ENCODE measurements at places on chromosomes 5 and 9.

DNA sequence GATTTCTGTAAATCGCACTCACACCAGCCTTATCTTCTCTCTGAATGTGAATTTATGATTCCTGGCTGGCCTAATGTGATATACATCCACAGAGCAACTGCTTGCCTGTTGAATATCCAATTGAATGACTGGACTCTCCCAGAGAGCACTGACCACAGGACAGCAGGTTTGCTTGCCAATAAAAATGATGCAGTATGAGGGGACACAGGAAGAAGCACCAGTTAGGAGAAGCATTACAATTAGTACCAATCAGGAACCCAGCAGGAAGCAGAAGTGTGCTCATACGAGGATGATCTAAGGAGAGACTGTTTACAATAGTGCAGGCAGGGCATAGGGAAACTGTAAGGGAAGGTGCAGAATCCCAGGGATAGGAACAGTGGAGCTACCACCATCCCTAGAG, 127.2 kb upstream of the ZNF366 start:
- DNase-seq, result peak; percentile 27

DNA sequence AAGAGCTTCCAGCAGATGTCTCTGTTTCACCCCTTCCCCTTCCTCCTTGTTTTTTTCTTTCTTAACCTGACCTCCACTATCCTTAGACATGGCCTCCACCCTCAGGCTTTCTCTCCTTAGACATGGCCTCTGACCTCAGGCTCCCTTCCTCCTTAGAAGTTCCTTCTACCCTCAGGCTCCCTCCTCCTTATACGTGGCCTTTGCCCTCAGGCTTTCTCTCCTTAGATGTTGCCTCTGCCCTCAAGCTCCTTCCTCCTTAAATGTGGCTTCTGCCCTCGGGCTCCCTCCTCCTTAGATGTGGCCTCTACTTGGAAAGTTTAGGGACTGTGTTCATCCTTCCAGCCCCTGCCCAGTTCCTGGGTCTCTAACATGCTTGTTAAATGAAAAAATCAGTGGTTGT, 180.4 kb upstream of the S1PR3 start:
- no peak for DNase-seq

GRCh38 chr5:175377816-175378215, 66.2 kb downstream of the DRD1 start:
- DNase-seq, result no peak

DNA sequence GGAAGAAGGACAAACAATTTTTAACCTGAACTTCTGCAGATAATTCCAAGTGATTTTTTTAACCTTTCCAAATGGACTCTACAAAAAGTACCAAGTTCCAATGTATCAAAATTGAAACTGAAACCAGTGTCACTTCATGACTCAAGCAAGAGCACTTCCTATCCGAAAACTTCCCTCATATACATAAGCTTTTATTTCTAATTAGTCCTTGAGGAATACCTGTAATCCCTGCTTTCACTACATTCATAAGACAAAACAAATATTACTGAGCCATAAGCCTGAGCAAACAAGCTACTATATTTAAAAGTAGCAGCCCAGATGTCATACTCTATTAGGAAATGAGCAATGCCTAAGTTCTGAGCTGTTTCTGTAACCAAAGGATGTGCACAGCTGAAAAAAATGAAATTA, 224.4 kb downstream of the EBF1 start:
- peak; percentile 56 for DNase-seq

DNA sequence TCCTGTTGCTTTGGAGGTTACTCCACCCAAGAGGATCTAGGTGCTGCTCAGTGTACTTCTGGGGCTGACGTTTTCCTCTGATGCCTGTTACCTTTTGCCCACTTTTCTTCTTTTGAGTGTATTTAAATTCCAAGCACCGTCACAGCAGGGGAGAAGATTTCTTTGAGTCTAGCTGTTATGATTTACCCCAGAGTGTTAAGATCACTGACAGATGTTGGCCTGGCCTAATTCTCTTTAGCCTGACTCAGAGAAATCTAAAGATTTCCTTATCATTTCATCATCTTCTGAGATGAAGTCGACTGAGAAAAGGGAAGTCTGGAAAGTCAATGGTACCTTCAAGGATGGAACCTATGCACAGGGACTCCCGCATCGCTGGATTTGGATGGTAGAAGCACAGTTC, 191.5 kb downstream of the FBXL7 start:
- peak; percentile 89 for DNase-seq

GRCh38 chr9:134342746-134343115, 16.5 kb downstream of the RXRA start:
- no peak for DNase-seq

DNA sequence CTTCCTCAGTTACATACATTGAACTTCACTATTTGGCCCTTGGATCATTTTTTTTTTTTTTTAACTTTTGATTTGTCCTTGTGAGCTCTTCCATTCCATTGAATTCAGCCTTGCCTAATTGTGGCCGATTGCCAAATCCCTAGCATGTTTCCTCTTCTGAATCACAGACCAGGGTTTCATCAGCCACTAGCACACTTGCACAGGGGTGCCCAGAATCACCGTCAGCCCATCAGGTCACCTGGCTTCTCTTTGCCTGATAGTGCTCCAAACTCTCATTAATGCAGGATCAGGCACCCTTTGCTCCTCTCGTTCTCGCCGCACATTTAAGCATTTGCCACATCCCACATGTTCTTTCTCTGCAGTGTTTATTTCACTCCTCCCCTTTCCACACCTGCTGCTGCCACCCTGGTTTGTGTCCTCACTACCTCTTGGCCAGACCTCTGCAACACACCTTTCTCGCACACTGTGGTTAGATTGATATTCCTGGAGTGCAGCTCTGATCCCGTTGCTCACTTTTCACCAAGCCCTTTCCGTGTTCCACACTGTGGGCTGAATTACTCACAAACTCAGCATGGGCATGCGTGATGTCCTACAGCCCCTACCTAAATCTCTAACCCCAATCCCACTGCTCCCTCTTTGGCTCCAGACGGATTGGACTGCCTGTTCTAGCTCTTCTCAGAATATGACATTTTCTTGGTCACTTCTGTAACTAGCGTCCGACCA, 9.8 kb downstream of the PIK3R1 start:
- DNase-seq, result peak; percentile 94

DNA sequence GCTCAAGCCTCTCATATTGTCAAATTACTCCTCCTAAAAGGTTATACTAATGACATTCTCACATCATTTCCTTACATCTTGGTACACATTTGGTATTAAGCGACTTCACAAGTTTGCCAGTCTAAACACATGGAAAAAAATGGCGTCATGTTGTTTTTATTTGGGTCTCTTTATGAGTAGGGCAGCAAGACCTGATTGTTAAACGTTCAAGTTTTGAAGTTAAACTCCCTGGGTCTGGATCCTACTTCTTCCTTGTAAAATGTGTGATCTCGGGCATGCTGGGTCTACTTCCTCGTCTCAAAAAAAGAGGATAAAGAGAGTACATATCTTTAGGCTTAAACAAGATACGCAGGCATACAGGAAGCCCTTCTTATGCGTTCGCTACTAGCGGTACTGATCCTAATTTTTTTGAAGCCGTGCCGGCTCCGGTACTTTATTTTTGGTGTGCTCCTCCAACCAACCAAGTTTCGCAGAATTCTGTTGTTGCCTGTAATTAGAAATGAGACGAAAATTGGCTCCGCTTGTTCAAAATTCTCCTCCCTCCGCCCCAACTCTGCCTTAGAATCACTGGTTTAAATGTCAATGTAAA, 596 bp upstream of the CDC37L1 start:
- peak; percentile 18 for DNase-seq

DNA sequence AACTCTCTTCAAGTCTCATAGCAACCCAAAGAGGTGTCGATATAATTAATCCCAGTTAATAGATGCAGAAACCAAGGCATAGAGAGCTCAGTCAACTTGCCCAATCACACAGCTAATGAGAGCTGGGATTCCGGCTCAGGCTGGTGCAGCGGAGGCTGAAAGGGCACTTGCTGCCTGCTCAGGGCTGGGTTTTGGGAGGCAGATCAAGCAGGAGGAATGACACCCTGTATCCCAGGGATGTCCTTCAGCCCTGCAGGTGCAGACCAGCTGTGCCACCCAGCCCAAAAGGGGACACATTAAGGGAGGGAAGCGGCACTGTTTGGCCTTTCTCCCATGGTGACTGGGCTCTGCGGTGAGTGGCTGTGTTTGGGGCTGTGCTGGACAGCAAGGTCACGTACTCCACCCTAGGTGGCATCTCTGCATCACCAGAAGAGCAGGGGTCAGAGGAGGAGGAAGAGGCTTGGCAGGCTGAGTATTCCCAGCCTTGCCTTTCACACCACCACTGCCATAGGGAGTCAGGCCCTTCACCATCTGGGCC, 124.1 kb downstream of the MVB12B start:
- DNase-seq, result no peak

- no peak for DNase-seq
Observed at GRCh38 chr9:98808411-98808815, 943 bp downstream of the GALNT12 start.

DNA sequence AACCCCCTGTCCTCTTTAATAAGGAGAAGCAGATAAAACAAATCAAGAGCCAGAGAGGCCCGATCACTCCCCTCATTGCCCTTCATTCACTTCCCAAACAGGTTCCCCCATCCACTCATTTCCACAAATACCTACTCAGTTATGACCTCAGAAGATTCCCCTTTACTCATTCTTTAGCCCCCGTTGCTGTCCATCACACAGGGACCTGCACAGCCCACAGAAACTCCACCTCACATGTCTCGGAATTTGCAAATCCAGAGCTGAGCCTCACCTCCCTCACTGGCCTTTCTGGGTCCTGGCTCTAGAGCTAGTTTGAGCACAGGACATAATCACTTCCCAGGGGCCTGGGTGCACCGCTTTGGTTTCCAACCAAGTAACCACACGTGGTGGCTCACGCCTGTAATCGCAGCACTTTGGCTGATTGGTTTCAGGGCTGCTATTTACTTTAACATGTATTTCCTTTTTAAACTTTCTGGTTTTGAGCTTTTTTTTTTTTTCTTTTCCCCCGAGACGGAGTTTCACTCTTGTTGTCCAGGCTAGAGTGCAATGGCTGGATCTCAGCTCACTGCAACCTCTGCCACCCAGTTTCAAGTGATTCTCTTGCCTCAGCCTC, 17.8 kb downstream of the ATP6V0E1 start:
- no peak for DNase-seq

GRCh38 chr5:141945511-141946051, 12.4 kb downstream of the PCDH12 start:
- no peak for DNase-seq

- peak; percentile 31 for DNase-seq
Observed at GRCh38 chr9:27367921-27368315, 71.0 kb upstream of the EQTN start.

GRCh38 chr9:134536101-134536900, 105.3 kb upstream of the COL5A1 start:
- peak; percentile 83 for DNase-seq

DNA sequence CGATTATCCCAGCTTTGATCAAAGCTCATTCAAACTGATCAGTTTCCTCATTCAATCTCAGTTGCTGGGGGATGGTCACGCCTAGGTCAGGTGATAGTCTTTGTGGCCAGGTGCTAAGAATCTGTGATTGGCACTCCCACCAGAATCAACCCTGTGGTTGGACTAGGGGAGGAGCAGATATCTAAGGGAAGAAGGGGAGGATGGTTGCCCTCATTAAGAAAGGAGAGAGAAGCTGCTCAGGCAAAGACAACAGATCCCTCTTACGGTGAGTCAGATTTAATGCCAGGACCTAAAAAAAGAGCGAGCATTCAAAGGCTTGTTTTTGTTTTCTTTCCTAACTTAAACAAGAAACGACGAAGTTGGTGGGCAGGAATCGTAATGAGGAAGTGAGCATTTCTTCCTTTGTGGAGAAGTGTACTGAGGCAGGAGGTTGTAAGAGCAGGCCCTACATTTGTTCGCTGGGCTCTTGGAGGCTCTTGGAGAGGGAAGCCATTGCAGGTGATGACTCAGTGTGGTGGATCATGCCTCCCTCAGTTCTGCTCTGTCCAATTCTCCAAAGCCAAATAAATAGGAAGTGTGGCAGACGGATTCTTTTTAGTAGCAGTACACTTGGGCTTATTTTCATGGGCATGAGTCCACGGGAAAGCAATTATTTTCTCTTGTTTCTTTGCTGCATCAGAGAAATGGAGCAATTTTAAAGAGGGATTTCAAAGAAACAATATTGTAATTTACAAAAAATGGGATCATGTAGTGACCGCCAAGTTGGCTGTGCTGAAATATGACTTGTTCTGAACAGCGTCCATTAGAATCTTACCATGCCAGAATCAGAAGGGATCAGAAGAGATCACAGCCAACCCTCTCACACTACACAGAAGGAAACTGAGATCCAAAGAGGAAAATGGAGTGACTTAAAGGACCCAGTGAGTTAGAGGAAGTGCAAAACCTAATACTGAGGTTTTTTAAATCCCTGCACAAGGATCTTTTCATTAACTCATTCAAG, 18.7 kb upstream of the TGFBR1 start:
- peak; percentile 77 for DNase-seq

- no peak for DNase-seq
Observed at GRCh38 chr5:12169536-12169935, 265.3 kb upstream of the CTNND2 start.

GRCh38 chr5:55451976-55452375, 82.8 kb downstream of the PLPP1 start:
- DNase-seq, result no peak

DNA sequence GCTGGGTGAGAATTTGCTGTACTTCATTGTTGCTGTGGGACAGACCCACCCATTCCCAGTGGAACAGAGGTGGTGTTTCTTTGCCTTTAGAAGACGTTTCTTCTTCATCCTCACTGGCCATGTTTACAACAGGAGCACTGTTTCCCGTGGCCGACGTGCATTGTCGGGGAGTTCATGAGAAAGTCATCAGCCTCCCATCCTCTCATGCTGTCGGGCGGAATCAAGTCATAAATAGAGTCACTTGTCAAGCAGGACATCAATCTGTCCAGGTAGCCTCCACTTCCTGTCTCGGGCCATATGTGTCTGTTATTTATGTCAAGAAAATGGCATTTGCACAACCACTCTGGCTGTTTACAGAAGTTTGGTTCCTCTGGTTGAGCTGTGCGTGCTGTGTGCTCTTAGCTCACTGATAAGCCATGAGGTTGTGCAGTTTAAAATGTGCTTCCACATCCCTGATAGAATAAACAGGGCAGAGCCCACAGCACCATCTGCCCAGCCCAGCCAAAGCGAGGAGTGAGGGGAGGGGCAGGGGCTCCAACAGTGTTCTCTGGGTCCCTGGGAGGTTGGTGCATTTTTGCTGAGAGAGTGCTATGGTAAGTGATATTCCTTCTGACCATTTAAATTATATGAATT, 401.9 kb upstream of the IRX2 start:
- DNase-seq, result no peak

Data from AG10803 (cell line).